ENCODE measurements at places on chromosomes 16 and 17. TPM values are rescaled to one million over a fixed set of nuclear protein-coding genes. Genes with fewer than 3 reads are reported as not detected.

The LPO gene
- not detected for total RNA-seq

The CACNG3 gene
- not detected for total RNA-seq

The FOXN1 gene
- total RNA-seq: 0.07 TPM

The PRSS21 gene
- 5.6 TPM for total RNA-seq

The TMEM114 gene
- not detected for total RNA-seq

The GLIS2 gene
- 5.3 TPM for total RNA-seq

The ZNF629 gene
- 15.9 TPM for total RNA-seq

The SNX20 gene
- total RNA-seq: not detected

The TBC1D3 gene
- 1.8 TPM for total RNA-seq

The PGAP3 gene
- 4.6 TPM for total RNA-seq

The IL32 gene
- 28.3 TPM for total RNA-seq

The TTYH2 gene
- total RNA-seq: 1.8 TPM

The LASP1 gene
- 168 TPM for total RNA-seq

The ACSM2A gene
- total RNA-seq: not detected

The NLRC5 gene
- 8.4 TPM for total RNA-seq

The SUPT6H gene
- 41.4 TPM for total RNA-seq

The TPSAB1 gene
- not detected for total RNA-seq

The KRT36 gene
- not detected for total RNA-seq

The CACNA1G gene
- 0.28 TPM for total RNA-seq

The NOS2 gene
- not detected for total RNA-seq

The RAI1 gene
- 15.0 TPM for total RNA-seq

The IRF8 gene
- not detected for total RNA-seq

The CD79B gene
- total RNA-seq: not detected

Data from foreskin keratinocyte (primary cell).